ENCODE measurements at places on chromosomes 4 and X. TPM values are rescaled to one million over a fixed set of nuclear protein-coding genes. Genes with fewer than 3 reads are reported as not detected.

MAGEB2 gene
- not detected for total RNA-seq

DOCK11 gene
- 173 TPM for total RNA-seq

GPM6B gene
- total RNA-seq = 9.5 TPM

ZCCHC12 gene
- total RNA-seq = 0.17 TPM

TSPAN5 gene
- 4.7 TPM for total RNA-seq

CT45A1 gene
- total RNA-seq = not detected

MSANTD1 gene
- 0.51 TPM for total RNA-seq

LIMCH1 gene
- total RNA-seq = 47.8 TPM

PPP4R3C gene
- total RNA-seq = not detected

SYNPO2 gene
- total RNA-seq = 23.1 TPM

RAB39B gene
- total RNA-seq = not detected

SLC25A4 gene
- 9.5 TPM for total RNA-seq

F9 gene
- total RNA-seq = not detected

CCKAR gene
- total RNA-seq = not detected

GABRA4 gene
- not detected for total RNA-seq

SOD3 gene
- total RNA-seq = 168 TPM

GAK gene
- total RNA-seq = 37.3 TPM

TGIF2LX gene
- not detected for total RNA-seq

UBQLN2 gene
- 20.5 TPM for total RNA-seq

SLC6A14 gene
- total RNA-seq = not detected

RIPPLY1 gene
- not detected for total RNA-seq

CPLX1 gene
- total RNA-seq = 0.82 TPM

HSFX1 gene
- 1.7 TPM for total RNA-seq

CT45A2 gene
- not detected for total RNA-seq

AKAP4 gene
- not detected for total RNA-seq

SERPINA7 gene
- total RNA-seq = not detected

SPACA5 gene
- not detected for total RNA-seq

HGFAC gene
- not detected for total RNA-seq

GPR119 gene
- total RNA-seq = not detected

BEX5 gene
- 3.8 TPM for total RNA-seq

GPR173 gene
- 0.51 TPM for total RNA-seq

PLAC8 gene
- not detected for total RNA-seq

MAGEA2 gene
- total RNA-seq = not detected

AIFM1 gene
- 19.8 TPM for total RNA-seq

CT83 gene
- total RNA-seq = not detected

RTL3 gene
- 0.22 TPM for total RNA-seq

FHIP1A gene
- 0.34 TPM for total RNA-seq
